ENCODE measurements at places on chromosomes 1 and 21.

DNA sequence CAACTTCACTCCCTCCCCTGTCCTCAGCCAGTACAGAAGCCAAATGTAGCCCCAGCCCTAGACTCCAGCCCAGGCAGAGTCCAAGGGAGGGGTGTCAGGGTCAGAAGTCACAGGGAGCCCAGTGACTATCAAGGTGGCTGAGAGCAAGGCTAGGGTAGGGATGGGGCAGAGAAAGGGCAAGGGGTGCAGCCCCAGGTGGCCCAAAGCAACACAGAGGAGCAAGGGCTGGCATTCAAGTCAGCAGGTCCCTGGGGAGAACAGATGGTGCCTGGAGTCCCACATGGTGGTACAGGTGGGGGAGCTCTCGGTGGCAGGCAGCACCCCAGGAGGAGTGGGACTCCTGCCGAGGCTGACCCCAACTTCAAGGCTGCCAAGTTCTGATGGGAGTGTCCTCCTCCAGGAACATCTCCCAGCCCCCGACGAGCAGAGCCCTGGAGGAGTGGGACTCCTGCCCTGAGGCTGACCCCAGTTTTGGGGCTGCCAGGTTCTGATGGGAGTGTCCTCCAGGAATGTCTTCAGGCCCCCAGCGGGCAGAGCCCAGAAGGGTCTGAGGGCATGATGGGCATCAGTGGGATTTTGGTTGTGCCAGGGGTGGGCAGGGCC lies 3.7 kb upstream of the DVL1 start:
- DNase-seq: no peak

- DNase-seq: peak; percentile 45
Measured at GRCh38 chr1:220207411-220207810, 64.8 kb downstream of the RAB3GAP2 start.

DNA sequence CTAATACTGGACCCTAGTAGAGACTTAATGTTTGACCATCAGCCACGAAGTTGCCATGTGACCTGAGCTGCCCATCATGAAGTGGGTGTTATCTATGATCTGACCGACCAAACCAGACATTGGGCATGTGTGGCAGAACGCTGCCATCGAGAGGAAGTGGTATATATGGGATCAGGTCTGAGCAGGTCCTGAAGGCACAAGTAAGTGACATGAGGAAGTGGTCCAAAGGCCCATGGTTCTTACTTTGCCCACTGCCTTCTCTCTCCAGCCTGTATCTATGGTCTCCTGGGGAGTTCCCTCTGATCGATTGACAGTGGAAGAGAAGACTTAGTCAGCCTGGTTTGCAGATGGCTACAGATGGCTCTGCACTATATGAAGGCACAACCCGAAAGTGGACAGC lies 7.9 kb downstream of the SPSB1 start:
- no peak for DNase-seq

GRCh38 chr1:157240495-157241184 lies 102.4 kb upstream of the ETV3 start:
- peak; percentile 40 for DNase-seq

- DNase-seq: no peak
Measured at GRCh38 chr1:8166406-8166805, 140.3 kb upstream of the ERRFI1 start.

GRCh38 chr1:114334297-114334696 lies 176.7 kb downstream of the TRIM33 start:
- DNase-seq: no peak

DNA sequence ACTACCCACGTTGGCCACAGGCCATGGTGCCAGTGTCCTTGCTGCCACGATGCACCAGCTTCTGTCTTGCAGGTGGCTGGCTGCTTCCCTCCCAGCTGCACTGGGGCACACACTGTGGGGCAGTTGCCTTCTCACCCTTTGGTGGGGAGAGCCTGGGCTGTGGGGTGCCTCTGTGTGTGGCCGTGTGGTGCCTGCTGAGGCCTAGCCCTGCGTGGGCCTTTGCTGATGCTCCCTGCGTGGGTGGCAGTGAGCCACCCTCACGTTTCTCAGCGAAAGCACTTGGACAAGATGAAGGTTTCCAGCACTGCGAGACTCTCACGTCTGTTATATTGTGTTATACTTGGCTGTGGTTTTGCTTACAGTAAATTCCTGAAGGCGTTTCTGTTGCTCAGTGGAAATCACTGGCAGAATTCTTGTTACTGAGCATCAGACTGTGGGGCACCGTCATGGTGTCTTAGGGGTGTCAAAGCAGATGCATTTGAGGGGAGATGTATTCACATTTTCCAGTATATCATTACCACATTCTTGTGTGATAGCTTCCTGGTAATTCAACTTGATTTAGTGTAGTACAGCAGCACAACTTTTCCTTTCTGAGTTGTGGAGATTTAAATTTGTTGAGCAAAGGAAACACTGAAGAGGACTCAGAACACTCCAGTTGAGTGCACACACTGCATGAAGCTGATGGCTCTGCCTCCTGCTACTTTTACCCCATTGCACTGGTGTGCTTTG lies 124.7 kb downstream of the PCBP3 start:
- no peak for DNase-seq

DNA sequence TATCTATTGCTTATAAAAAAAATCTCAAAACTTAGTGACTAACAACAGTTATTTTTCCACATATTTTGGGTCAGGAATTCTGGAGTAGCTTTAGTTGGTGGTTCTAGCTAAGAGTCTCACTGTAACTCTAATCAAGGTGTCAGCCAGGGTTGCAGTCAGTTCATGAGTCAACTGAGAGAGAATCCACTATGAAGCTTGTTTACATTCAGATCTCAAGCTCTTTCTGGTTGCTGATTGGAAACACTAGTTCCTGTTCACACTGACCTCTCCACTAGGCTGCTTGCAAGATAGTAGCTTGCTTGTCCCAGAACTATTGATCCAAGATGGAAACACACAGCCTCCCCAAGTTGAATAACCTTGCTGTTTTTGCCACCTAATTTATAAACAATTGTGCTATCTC lies 1192.1 kb upstream of the B3GALT2 start:
- DNase-seq: no peak

DNA sequence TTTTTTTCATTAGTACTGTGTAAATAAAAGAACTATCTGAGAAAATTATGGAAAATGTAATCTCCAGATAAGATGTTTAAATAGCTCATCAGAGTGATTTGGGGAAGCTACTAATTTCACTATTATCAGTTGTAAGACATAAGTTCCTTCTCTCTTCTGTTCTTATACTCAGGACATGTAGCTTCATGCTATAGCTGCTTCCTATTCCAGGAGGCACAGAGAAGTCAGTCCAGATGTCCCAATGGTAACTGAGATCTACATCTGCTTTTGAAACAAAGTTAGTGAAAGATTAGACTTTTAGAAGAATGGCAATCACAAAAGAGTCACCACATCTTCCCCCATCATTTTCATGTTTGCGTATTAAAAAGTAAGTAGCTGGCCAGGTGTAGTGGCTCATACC lies 5.6 kb downstream of the MAP3K21 start:
- DNase-seq: no peak

DNA sequence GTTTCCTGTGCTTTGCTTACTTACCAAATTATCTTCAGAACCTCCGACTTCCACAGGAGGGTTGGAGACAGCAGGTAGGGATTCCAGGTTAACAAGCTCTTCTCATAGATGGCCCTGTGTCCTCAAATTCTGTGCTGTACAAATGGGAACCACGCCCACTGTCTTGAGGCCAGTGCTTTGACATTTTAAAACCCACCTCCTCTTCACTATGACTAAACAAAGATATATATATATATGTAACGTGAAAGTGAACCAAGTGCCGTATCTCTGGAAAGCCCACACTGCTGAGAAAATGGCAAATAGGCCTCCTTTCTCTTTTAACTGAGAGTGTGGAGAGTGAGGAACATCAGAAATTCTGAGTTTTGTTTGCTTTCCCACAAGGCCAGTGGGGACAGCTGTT lies 99.6 kb downstream of the ZBTB18 start:
- no peak for DNase-seq

DNA sequence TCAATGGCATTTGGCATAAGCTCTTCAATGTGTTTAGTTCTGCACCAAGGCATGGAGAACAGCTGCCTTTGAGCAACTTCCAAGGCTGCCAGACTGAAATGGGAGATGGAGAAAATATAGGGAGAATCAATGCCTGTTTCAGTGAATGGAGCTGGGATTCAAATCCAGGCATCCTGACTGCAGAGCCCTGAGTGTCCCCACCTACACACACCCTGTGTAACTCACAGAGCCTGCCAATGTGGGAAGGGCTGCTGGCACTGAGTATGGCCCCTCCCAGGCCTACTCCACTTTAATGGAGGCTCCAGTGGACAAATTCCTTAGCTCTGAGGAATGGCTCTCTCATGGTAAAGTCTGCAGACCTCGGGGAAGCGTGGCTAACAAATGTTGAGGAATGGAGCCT lies 145.6 kb upstream of the TNR start:
- DNase-seq: no peak

DNA sequence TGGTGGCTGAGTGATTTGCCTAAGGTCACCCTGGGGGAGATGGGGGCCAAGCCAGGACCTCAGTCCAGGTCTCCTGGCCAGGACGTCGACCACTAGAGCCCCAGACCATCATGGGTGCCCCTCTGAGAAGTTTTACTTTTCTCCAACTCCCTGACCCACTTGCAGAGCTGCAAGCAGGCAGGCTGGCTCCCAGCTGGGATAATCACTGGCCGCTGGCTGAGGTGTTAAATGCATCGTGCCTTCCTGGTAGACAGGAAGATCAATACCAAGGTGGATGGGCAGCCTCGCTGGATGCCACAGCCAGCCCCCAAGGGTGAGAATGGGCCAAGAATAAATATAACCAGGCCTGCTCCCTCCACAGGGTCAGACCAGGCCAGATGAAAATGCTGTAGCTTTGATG lies 106.2 kb downstream of the EPHB2 start:
- DNase-seq: no peak

DNA sequence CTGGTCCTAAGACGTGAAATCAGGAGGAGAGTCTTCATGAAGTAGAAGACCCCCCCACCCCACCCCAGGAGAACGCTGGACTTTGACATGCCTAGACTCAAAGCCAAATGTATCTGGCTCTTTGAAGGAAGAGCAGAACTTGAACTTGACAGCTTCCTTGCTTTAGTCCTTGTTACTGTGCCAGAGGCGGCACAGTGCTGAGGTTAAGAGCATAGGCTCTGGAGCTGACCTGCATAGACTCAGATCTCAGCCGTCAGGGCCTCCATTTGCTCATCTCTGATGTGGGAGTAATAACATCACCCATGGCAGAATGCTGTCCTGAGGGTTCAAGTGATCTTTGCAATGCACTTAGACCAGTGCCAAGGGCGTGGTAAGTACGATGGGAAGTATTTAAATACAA lies 39.0 kb downstream of the COL6A1 start:
- no peak for DNase-seq

- DNase-seq: no peak
Measured at GRCh38 chr1:44029260-44029910, 1.9 kb downstream of the SLC6A9 start.

GRCh38 chr1:171738911-171739310 lies 3.0 kb downstream of the VAMP4 start:
- DNase-seq: no peak

- DNase-seq: no peak
Measured at GRCh38 chr1:17553975-17554700, 14.6 kb downstream of the ARHGEF10L start.

DNA sequence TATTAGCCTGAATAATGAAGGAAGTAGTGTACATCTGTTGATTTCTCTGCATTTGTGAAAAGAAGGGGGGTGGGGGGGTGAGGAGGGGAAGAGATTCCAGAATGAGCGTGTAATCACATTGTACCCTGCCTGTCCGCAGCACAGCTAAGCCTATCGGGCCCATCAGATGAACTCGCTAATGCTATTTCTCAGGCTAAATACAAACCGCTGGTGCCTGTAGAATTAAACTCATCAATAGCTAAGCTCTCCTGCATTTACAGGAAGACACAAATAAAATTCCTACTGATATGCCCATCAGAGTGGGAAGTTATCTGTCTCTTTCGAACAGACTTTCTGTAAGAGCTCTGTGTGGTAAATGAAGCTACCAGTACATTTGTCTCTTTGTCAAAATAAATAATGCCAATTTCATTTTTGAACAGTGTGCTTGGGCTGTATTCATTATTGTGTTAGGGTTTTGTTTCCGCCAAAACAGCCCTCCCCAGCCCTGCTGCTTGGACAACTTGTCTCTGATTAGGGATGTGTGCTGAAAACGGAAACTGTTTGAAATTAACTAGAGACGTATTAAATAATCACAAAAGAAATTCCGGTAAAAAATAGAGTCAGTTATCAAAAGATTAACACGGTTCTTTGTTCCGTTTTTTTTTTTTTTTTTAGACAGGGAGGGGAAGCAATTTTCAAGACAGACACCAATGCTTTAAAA lies 305.4 kb downstream of the TTLL7 start:
- DNase-seq: peak; percentile 12
